Activated CD4-positive, alpha-beta T cell treated with anti-CD3 and anti-CD28 coated beads, Interleukin-2, amount 50 U/mL, for 24 hours (primary cell): ENCODE measurements at places on chromosomes 1 and 21.

- no peak for DNase-seq
Measured at GRCh38 chr21:32717851-32718316, 9.9 kb downstream of the SYNJ1 start.

- no peak for DNase-seq
Measured at GRCh38 chr1:187244623-187245022, 415.9 kb downstream of the PLA2G4A start.

DNA sequence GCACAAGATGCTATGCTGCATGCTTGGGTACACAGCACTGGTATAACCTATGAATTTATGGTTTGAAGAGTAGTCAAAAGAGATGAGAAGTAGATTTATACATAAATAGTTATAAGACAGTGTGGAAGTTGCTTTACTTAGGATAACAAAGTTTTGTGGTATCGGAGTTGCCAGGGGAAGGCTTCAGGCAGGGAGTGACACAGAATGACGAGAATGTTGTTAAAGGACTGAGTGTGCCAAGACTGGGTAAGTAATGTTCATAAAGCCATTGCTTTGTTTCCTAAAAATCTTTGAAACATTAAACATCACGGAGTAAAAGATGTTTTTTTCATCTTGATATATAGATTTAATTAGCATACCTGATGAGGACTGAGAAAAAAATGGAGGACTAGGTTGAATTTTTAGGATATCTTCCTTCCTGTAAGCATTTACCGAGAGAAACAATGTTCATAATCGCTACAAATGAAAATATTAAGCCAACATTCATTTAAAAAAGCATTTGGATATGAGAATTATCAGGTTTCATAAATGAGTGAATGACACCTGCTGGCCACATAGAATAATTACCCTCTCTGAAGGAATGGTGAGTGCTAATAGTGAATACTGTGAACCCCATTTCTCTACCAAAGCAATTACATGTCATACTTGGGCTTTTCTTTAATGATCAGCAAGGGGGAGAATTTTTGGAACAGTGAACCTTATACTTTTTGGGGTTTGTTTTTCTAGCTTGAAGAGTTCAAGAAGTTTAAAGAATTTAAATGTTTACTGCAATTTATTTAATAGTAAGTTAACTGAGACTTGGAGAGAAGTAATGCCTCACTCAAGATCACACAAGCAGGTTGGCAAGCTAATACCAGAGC, 28.4 kb downstream of the EXTL2 start:
- DNase-seq = no peak

DNA sequence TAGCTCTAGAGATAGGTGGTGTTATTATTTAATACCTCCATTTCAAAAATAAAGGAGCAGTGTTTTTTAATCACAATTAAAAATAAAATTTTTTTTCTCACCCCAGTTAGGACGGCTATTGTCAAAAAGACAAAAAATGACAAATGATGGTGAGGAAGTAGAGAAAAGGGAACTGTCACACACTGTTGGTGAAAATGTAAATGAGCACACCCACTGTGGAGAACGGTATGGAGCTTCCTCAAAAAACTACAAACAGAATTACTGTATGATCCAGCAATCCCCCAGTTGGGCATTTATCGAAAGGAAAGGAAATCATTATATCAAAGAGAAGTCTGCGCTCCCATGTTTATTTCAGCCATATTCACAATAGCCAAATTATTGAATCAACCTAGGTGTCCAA, 148.7 kb upstream of the NR5A2 start:
- no peak for DNase-seq

GRCh38 chr1:82260051-82260450, 459.3 kb downstream of the ADGRL2 start:
- DNase-seq = no peak

GRCh38 chr1:162081316-162081715, 11.8 kb downstream of the NOS1AP start:
- no peak for DNase-seq

DNA sequence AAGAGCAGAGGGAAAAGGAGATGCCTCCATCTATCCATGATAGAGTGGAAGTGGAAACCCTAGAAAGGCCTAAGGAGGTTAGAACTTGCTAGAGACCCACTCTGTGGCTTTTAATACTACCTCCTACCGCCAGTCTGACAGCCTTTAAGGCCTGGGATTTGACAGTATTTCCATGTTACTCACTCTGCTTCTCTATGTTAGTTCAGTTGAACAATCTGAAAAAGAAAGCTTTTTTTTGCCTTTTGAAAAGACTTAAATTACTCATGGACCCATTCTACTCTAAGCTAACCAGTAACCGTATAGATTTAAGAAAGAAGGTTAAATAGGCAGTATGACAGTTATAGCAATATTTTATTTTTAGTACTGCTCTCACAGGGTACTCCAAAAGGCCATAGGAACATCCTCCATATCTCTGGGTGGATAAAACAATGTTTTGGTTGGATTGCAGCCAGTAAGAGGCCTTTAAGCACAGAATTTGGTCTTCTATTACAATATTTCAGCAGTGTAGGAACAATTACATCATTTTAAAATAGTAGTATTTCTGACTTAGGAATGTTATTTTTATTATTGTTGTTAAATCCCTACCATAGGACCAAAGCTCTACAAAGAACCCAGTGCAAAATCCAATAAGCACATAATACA, 15.9 kb upstream of the GPR25 start:
- no peak for DNase-seq

GRCh38 chr1:58919959-58920321, 136.1 kb upstream of the JUN start:
- no peak for DNase-seq

DNA sequence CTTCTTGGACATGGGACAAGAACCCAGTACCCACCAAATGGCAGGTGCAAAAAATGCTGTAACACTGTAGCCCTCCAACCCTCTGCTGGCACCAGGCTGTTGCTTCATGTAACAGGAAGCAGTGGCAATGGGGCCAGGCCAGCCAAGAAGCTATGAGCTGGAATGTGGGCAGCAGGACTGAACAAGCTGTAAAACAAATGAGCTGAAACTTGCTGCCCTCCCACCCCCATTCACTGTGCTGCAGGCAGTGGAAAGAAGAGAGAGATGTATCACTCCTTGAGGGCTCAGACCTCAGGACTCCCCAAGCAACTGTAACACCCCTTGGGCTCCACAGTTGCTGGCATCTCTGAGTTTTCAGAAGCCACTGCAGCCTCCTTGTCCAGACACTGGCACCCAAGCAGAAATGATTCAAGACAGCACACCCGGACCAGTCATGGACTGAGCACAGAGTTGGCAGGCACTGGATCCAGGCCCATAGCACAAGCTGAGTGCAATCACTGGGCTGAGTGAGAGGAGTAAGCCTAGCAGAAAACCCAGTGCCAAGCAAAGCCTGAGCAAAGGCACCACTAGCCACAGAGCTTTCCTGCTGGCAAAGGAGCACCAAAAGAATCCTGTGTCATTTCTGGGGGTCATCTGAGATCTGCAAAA, 321.4 kb upstream of the CXADR start:
- DNase-seq = no peak

- no peak for DNase-seq
Measured at GRCh38 chr1:22609291-22609690, 27.1 kb upstream of the C1QA start.

DNA sequence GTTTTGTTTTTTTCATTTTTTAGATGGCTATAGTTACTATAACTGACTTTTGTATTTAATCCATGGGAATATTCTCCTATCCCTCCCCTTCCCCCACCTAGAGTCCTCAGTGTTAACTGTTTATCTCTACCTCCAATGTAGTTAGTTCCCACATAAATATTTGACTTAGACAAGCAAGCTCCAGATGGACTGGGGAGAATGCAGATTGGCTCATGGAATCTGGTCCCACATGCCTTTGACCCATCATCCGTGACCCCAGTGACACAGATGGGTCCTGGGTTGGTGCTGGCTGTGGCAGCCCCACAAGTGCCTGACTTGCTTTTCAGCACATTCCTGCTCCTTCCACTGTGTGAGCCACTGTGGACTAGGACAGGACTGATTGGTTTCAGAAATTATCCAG, 41.8 kb downstream of the ATP2B4 start:
- no peak for DNase-seq

DNA sequence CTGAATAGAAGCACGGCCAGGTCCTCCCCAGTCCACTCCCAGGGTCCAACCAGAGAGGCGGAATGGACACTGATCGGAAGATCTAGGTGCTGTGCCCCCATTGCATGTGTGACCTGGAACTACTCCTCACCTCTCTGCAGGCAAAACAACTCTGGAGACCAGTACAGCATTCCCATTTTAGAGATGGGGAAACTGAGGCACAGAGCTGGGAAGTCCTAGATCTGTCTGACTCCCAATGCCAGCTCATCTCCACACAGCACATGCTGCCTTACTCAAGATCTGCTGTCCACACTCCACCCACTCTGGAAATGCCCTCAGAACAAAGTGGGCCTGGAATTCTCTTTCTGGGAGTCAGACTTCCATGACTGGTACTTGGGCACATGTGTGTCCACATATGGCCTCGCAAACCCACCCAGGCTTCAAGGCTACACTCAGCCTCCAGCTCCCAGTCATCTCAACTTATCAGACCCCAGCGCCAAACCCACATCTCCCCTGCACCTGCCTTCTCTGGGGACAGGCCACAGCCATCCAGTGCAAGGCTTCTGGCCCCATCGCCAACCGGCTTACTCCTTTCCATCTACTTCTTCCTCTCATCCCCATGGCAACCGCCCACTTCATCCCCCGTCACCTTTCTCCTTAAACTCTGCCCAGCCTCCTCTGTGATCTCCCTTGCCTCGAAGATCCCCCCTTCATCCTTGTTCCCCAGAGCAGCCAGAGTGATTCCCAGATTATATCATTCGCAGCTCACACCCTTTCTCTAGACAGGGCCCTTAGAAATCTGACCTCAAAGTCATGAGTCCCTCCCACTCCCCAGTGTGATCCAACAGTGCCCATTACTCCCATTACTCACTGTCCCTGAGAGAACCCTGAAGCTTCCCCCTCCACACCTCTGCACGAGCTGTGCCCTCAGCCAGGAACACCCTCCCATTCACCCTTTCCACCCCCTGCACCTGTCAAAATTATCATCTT, 2.7 kb downstream of the COL8A2 start:
- no peak for DNase-seq

DNA sequence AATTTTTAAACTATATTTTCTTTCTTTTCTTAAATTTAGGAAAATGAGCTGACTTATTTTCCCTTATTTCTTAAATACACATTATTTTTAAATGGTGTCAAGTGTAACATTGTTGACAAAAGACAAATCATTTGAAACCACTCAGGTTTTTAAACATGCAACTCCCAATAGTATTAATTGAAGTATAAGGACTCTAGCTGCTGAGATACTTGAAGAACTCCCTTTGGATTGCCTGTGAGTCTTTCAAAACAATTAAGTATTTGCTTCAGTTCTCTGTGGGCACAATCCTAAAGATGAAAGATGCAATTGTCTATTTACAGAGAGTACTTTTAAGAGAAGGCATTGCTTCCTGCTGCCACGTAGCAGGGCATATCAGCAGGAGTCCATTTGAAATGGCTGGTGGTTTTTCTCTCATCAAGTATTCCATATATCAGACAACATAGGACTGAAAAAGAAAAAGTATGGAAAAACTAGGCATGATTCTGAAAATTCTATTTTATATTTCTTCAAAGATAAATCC, 373.4 kb downstream of the NEGR1 start:
- no peak for DNase-seq

GRCh38 chr1:229585338-229585737, 26.8 kb upstream of the ABCB10 start:
- DNase-seq = no peak

GRCh38 chr1:170587253-170587593, 55.3 kb downstream of the GORAB start:
- DNase-seq = no peak

DNA sequence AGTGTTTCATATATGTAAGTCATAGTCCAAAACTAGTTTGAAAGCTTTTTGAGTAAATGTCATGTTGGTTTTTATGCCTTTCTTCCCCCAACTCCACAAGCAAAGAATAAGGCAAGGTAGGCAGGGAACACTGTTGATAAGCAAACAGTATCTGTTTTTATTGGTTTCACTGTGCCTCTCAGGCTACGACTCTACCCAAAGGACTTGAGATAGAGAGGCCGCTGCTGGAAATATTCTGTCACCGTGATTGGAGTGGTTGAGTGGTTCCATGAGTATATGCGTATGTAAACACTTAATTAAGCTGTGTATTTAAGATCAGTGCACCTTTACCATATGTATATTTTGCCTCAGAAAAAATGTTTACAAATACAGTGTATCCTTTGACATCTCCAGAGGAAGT, 138.1 kb upstream of the KIF26B start:
- no peak for DNase-seq

GRCh38 chr1:37931102-37931360, 15.8 kb downstream of the INPP5B start:
- DNase-seq = no peak

DNA sequence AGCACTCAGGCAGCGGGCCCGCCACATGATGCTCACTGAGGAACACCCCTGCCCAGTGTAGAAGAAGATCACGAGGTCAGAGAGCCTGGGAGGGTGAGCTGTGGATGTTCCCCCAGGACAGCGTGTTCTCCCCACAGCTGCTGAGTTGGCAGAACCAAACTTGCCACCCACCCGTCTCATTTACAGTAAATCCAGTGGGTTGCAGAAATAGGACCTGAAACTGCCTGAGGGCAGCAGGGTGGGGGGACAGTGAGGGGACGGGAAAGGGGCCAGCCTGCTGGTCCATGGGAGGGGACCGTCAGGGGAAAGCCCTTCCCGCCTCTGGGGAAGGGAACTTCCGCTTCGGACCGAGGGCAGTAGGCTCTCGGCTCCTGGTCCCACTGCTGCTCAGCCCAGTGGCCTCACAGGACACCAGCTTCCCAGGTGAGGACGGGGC, at the start of gene C1QB:
Gene C1QB (plus strand): TSS at position 356 of the 436 bp plus-strand sequence. CDS start 6,227 bp downstream, outside the sequence.
- no peak for DNase-seq

DNA sequence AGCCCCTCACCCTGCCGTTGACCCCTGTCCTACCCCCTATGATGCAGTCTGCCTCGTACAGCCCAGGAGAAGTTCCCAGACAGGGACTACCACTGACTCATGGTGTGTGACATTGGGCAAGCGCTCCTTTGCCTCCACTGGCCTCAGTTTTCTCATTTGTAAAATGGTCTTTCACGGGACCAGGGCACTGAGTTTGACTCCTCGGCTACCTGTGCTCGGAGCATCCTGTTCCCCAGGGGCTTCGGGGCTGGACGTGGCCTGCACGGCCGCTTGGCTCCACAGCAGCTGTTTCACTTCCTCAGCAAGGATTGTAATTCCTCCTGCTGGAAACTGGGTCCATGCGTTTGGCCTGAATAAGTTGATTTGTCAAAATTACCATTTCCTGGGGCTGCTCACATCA, 277.3 kb downstream of the MATN1 start:
- DNase-seq = no peak

DNA sequence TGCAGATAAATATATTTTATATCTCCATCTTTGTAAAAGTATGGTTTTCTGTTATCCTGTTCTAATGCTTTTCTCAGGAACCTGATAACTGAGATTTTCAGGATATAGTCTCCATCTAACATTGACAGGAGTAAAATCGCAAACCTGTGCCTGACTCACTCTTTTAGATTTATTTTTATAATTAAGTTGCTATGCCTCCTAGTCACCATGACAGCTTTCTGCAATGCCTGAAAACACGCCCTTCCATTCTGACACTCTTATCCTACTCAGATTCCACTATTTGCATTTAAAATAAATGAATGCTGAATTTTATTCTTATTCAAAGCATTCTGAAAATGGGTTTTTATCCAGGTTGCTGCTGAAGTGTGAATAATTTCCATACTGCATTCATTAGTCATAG, 62.8 kb downstream of the RGS21 start:
- no peak for DNase-seq
